LNCaP clone FGC (cell line): ENCODE measurements at places on chromosomes 6 and 20.

DNA sequence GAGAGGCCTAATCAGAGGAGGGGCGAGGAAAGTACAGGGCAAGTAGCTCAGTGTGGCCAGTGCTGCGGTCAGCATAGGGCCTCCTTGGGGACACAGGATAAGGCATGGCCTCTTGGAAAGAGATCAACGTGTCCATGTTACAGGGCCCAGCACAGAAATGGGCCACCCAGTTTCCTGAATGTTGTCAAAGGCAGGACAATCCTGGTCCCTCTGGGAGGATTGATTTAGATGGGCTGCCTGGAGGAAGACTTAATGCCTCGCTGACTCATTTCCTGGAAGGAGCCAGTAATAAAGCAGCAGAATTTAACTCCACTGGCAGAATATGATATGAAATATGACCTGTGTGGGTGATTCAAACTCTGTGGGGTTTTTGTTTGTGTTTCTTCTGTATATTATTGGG, 16.6 kb downstream of the DDO start:
- no peak for DNase-seq

DNA sequence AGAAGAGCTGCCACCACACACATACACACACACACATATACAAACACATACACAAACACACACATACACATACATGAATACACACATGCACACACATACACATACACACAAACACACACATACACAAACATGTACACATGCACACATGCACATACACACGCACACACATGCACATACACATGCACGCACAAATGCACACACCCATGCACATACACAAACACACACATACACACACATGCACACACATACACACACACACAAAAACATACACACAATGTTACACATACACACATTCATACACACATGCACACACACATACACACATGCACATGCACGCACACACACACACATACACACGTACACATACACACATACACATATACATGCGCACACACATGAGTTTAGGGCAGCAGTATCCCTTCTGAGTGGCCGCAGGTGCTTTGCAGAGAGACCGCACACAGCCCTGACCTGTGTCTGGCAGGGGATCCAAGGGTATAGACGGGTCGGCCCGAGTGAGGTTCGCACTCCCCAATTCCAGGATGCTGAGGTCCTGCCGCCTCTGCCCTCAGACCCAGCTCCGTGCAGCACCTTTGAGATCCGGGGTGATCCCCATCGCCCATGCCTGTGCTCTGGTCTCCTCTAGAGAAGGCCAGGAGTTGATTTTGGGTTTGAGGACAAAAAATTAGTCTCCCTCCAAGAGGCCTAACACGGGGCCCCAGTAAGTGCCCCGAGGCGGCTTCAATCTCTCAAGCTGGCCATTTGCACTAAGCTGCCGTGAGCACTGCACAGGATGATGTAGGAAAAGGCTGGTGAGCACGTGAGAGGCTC, 56.8 kb downstream of the TMEM242 start:
- DNase-seq: no peak

DNA sequence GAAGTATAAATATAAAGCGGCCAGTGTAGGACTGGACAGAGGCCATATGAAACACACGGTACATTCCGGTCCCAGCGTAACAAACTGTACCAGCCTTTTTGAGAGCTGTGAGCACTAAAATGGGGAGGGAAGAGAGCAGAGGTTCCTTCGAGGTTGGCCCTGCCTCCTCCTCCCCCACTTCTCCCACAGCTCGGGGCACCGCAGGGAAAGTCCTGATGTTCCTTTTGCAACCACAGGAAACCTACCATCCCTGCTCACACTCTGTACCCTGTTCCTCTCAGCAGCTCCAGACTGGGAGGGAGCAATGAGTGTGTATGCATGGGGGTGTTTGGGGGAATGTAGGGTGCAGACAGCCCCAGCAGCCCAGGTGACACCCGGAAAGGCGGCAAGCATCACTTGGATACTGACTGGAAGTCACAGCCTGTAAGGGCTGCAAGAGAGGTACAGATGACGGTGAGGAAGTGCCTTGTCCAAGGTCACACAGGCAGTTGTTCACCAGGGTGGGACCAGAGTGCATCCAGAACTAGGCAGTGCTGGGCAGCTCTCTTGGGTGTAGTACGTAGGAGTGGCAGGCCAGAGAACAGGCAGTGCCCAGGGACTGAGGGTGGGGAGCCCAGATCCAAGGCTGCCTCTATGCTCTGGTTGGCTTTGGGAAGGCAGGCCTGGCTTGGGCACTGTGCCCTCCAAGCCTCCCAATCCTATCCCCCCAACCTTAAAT, 11.0 kb upstream of the ARMC12 start:
- no peak for DNase-seq

DNA sequence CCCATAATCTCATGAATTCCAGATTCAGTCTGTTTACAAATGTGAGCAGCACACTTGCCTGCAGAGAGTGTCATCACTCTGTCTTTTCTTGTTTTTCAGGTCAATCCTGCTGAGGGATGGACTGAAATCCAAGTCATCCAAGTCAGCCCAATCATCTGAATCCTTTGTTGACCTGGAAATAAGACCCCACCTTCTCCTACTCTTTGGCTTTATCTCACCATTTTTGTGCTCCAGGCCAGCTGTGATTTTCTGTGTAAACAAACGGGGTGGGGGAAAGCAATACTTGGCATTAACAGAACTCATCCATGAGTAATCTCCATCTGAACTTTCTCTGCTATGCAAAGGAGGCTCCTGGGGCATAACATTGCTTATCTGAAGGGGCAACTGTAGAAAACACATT, 16.9 kb upstream of the GSTA4 start:
- DNase-seq: no peak

- DNase-seq: peak; percentile 82
These were observed 20.9 kb upstream of the POM121L2 start for GRCh38 chr6:27332692-27333641.

- peak; percentile 55 for DNase-seq
These were observed 40.6 kb downstream of the LYRM2 start for GRCh38 chr6:89597988-89598387.

GRCh38 chr6:148044261-148044751, 298.3 kb upstream of the SASH1 start:
- DNase-seq: no peak

DNA sequence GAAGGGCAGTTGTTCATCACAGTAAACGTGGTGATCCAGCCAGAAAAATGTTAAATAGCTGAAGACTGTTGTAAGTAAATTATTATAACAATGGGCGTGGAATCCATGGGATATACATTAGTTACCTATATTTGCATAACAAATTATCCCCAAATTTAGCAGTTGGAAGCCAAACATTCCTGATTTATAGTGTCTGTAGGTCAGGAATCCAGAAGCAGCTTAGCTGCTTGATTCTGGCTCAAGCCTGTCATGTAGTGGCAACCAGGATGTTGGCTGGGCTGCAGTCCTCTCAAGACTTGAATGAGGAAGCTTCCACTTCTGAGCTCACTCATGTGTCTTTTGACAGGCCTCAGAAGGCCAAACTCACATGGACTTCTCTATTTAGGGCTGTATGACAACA, 6.9 kb upstream of the ADGRB3 start:
- DNase-seq: no peak

- no peak for DNase-seq
These were observed 256.8 kb downstream of the CDKAL1 start for GRCh38 chr6:20791074-20791473.

DNA sequence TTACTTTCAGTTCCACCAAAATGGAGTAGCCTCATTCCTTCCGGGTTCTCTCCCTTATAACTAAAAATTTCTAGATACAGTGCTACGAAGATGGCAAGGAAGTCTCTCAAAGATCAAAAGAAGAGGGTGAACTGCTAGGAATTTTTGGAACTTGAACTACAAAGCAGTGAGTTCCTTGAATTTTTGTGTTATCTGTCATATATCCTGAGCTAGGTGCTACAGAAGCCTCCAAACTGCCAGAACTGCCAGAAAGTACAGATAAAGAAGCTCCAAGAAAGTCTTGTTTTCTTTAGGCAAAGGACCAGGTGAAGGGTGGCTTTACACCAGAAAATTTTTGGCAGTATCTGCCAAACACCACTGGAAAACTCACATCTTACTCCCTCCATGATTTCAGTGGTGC, 218.8 kb upstream of the FLRT3 start:
- no peak for DNase-seq
